ENCODE measurements at places on chromosomes 1 and 21.

GRCh38 chr1:239067480-239067879 lies 318.9 kb upstream of the CHRM3 start:
- DNase-seq, result no peak

DNA sequence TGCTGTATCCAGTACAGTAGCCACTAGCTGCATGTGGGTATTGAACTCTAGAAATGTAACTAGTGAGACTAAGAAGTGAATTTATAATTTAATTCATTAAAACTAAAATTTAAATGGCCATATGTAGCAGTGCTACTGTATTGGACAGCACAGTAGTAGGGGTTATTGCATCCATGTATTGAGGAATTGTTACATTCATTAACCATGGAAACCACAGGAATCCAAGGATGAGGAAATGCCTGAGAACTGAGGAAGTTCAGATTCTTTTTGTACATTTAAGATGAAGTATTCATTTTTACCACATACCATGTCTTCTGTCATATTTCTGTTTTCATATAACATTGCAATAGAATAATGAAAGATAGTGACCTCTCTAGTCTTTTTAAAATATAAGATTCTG lies 2.6 kb downstream of the MTF2 start:
- DNase-seq, result no peak

DNA sequence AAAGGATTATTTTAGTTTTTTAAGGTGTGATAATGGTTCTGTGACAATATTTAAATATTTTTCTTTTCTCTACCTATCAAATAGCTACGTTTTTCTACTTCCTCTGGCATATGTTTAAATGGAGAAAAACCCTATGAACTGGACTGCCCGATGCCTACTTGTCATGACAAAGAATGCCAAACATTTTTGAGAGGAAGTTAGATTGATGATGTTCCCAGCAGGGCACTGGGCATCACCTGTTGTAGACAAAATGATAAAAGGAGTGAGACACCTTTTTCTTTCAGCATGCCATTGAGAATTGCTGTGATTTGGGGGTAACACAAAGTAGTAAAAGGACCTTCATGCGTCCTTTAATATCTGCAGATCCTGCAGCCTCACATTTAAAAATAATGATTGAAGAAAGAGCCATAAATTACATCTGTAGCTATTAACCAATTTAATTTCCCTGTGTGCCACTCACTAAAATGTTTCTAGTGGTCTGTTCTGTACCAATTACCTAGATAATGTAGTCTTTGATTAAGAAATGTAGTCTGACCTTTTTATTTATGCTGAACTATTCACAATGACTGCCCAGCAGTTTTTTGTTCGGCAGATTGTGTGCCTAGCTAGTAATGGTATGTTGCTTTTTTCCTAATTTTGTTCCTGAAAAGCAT lies 47.6 kb downstream of the RPL5 start:
- no peak for DNase-seq

DNA sequence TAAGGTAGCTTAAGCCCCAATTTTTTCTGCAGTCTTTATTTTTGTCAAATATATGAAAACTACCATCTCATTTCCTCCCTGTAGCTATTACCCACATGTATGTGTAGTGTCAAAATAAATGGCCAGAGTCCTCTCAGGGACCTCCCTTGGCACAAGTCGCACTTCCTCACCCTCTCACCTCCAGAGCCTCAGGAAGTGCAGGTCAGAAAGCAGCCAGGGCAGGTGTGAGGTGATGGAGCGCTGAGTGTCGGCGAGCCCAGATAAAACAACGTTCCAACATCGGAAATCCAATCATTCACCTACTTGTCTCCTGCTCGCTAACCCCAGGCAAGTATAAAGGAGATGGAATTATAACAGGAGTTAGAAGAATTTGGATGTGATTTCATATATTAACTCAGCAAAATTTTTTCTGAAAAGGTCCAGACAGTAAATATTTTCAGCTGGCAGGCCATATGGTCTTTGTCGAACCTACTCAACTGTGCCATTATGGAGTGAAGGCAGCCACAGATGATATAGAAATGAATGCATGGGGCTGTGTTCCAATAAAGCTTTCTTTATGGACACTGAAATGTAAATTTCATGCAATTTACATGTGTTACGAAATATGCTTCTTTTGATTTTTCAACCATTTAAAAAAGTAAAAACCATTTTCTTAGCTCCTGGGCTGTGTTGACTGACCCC lies 76.8 kb upstream of the ERG start:
- no peak for DNase-seq

- no peak for DNase-seq
Observed at GRCh38 chr1:158323866-158324265, 7.5 kb downstream of the CD1B start.

- DNase-seq, result no peak
Observed at GRCh38 chr1:91763252-91763651, 122.7 kb downstream of the TGFBR3 start.
